ENCODE measurements at places on chromosomes 11 and 22.

DNA sequence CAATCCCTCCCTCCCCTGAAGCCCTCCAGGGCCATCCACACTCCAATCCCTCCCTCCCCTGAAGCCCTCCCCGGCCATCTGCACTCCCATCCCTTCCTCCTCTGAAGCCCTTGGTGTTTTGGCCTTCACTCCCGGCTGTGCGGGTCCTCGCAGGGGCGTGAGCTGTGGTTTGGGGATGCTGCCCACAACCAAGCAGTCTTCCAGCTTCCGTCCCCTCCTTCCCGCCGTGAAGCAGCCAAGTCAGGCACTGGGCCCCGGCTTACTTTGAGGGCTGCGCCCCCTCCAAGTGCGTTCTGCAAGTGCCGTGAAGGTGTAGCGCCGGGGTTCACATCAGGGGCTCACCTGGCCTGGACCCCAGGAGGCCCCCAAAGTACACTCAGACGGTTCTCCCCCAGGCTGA, 335.9 kb downstream of the BRD1 start:
- DNase-seq: no peak

- DNase-seq: no peak
Measured at GRCh38 chr11:59191095-59191494, 19.2 kb downstream of the DTX4 start.

- DNase-seq: no peak
Measured at GRCh38 chr11:22879630-22880029, 19.4 kb upstream of the CCDC179 start.

DNA sequence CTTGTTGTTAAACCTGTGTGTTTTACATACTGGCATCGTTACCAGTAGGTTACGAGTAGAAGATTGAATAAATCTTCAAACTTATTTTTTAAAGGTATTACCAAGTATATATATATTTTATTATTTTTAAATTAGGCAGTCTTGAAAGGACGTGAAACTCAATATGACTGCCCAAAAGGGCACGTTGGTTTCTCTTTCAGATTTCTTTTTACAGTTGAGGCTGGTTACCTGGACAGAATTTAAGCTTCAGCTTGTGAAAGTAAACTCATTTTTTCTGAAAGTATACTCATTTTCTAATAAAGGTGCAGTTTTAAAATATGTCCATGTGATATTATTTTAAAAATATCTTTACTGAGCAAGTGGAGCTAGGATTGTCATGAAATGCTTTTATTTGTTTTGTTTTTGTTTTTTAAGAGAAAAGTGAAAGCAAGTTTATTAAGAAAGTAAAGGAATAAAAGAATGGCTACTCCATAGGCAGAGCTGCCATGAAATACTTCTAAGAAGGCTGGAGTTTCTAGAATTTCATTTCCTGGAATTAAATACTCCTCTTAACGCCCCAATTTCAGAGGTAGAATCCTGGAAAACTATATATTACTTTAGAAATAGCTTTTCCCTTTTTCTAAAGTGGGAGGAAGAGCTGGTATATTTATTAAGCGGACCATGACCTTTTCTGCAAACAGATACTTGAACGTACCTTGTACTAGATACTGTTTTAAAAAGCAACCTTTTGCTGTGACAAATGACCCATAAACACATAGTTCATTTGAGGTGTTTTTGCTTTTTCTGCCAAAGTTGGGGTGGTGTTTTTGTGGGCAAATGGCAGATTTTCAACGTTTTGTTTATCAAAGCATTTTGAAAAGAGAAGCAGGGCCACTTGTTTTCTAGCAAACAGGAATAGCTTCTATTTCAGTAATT, 1.9 kb downstream of the FBXO7 start:
- peak; percentile 47 for DNase-seq

DNA sequence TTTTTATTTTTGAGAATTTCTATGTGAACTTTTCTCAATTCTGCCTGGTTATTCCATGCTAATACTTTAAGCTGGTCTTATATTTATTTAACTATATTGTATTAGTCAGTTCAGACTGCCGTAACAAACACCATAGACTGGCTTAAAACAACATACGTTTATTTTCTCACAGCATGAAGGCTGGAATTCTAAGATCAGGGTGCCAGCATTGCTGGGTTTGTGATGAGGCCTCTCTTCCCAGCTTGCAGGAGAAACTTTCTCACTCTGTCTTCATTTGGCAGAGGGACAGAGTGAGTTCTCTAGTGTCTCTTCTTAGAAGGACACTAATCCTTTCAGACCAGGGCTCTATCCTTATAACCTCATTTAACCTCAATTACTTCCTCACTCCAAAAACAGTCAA, 16.2 kb upstream of the TEAD1 start:
- DNase-seq: no peak

DNA sequence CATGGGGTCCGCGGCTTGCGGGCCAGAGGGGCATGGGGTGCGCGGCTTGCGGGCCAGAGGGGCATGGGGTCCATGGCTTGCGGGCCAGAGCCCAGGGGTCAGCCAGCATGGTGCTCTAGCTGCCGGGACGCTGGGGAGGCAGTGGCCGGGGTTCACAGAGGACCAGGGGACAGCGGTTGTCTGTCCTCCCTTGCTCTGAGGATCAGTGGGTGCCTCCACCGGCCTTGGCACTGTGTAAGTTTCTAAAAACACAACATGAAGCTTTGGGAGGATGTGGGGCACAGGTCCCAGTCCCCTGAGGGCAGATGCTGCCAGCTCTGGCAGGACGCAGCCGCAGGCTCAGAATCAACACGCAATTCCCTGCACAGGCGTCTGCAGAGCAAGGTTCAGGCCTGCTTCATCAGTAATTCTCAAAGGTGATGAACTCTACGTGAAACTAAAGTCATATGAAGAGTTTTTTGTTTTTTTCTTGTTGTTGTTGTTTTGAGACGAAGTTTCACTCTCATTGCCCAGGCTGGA, 3.0 kb downstream of the MLC1 start:
- DNase-seq: no peak

DNA sequence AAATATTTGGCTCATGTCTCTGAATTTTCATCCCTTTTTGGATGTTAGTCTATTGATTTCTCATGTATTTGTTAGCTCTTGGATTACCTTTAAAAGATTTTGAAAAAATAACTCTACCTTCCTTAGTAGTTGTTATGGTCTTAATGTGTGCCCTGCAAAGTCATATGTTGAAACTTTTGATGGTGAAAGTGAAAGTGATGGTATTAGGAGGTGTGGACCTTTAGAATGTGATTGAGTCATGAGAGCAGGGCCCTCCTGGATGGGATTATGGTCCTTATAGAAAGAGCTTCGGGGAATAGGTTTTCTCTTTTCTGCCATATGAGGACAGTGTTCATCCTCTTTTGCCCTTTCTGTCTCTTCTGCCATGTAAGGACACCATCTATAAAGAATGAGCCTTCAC, 33.6 kb upstream of the MPPED2 start:
- DNase-seq: no peak

- no peak for DNase-seq
Measured at GRCh38 chr11:70656252-70656651, 257.9 kb downstream of the CTTN start.

DNA sequence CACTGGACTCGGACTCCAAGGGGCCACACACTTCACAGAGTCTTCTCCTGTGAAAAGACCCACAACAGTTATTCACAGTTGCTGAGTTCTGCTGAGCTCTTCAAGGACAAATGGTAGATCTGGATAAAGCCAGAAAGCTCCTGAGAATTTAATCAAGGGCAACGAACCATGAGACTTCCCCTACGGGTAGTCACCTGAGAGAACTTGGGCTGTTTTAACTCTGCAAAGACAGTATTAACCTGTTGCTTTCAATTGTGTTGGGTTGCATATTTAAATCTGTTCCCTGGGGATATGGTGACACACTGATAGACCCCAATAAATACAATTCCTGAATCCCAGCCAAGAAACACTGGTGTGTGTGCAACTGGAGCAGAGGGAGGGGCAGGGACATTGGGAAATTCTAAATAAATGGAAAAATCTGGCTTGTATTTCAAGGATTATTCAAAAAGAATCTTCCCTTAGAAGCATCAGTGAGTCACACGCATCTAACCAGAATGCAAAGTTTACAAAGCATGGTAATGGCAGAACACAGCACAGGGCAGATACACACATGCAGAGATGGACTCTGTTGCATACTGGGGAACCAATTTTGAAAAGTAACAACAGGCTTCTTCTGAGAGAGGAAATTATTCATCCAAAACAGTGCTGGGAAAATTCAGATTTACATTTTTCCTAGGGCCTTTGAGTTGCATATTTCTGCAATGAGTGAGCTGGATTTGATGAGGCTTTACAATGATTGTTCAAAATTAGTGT, 4.0 kb downstream of the KCNJ1 start:
- DNase-seq: no peak

DNA sequence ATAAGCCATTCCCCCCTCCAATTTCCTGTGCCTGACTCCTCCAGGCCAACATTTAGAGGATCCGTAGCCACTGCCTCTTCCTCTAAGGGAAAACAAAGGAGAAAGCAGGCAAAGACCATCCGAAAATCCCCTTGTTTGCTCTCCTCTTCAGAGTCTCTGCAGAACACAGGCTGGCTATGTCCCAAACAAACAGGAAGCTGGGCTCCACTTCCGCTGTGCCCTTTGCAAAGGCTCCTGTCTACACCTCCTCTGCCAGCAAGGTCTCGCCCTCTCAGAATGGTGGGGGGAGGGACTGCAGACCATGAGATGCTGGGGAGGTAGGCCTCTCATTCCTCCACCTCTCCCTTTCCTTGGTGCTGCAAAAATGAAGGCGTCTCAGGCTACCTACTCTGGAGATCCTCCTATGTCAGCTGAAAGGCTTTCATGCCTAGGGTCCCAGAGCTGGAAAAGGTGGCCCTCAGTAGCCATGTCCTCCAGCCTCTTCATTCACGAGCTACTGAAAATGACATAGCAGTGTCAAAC, 596.2 kb downstream of the BUD13 start:
- DNase-seq: no peak

- DNase-seq: no peak
Measured at GRCh38 chr11:116640641-116641402, 132.0 kb downstream of the BUD13 start.

GRCh38 chr11:102464037-102464436, 11.5 kb upstream of the TMEM123 start:
- no peak for DNase-seq

DNA sequence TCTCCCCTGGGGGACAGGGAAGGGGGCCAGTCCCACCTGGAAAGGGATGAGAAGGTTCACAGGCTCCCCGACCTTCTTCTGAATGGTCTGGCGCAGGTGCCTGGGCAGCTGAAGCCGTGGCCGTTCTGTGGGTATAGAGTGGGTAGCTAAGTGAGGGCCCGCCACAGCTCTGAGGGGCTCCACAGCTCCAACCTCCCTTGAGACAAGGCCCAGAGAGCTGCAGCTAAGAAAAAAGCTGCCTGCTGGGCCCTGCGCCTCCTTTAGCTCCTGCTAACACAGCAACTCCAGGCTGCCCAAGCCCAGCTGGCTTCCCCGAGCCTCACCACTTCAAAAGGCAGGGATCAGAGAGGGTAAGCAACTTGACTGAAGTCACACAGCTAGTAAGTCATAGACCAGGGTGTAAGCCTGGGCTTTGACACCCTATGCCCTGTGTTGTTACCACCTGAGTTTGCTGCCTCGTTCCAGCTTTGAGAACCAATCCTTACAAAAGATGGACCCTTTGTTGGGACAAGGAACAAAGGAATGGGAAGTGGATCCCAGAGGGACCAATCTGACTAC, 18.5 kb downstream of the MYBPC3 start:
- DNase-seq: no peak

DNA sequence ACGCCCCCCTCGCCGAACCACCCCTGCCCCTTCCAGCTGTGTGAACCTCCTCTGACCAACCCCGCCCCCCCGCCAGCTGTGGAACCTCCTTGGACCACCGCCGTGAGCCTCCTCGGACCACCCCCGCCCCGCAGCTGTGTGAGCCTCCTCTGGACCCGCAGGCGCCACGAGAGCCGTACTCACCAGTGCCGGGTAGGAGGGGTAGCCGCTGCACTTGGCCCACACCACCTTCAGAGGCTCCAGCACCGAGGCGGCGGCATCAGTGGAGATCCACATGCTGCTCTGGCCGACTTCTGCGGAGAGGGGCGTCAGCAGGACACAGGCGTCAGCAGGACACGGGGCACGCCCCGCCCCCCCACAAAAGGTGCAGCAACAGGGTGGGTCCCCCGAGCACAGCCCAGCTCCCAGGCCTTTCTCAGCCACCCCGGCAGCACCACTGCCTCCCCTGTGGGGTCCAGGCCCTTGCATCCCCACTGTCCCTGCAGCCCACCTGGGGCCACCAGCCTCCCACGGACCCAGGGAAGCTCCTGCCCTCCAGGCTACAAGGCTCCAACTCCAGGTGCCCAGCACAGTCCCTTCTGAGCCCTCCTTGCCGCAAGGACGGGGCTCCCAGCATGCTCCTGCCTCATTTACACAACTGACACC, 51.7 kb downstream of the BRD1 start:
- no peak for DNase-seq

DNA sequence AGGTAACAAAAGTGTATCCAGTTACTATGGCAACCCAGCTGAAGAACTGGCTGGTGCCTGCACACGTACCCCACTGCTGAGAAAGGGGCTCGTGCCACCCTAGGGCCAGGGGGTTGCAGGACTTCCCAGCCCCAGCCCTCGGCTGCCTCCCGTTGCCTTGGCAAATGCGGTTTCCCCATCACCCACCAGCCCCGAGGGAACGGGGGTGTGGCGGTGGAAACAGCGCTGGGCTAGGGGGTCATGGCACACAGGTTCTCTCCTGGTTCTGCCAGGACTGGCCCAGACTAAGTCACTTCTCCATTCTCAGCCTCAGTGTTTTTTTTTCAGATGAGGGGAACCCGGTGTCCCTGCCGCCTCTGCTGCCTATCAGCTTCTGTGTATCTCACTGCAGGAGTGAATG, 27.9 kb downstream of the PHF21B start:
- no peak for DNase-seq

GRCh38 chr11:74171630-74171968, 510 bp downstream of the PPME1 start:
- peak; percentile 19 for DNase-seq

GRCh38 chr11:12581416-12581815, 92.8 kb upstream of the TEAD1 start:
- DNase-seq: no peak

DNA sequence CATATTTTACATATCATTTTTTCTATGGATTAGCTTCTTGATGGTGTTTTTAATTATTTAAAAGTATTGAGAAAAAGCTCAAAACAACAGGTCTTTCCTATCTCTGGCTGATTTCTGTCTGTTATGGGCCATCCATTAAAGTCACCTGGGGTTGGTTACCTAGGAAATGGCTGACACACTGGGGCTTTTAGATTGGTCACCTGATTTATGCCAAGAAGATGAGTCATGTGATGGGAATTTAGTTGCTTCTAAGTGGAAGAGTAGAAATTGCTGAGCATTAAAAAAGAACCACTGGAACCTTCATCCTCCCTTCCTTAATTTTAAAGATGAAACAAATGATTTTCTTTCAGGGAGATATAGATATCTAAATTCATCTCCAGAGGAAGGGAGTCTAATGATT, 48.8 kb upstream of the LARGE1 start:
- no peak for DNase-seq

Measured in hematopoietic multipotent progenitor cell treated with erythropoietin and hydrocortisone succinate and interleukin-3 and kit ligand, for 15 days (in vitro differentiated cells).